ENCODE measurements at places on chromosomes 2 and 18. TPM values are rescaled to one million over a fixed set of nuclear protein-coding genes. Genes with fewer than 3 reads are reported as not detected.

Gene LRRFIP1
- total RNA-seq, result 47.2 TPM

Gene ALK
- total RNA-seq, result 0.09 TPM

Gene GPR17
- total RNA-seq, result not detected

Gene FIGN
- total RNA-seq, result 11.5 TPM

Gene AMER3
- not detected for total RNA-seq

Gene LIPG
- total RNA-seq, result 25.7 TPM

Gene MC2R
- not detected for total RNA-seq

Gene FOXI3
- total RNA-seq, result 0.27 TPM

Gene CBLN2
- total RNA-seq, result not detected

Gene ASAP2
- 29.7 TPM for total RNA-seq

Gene HOXD9
- total RNA-seq, result 1.1 TPM

Gene CEP68
- 23.0 TPM for total RNA-seq

Gene TRIM43
- not detected for total RNA-seq

Gene ARHGAP15
- 0.38 TPM for total RNA-seq

Gene RAB27B
- 1.3 TPM for total RNA-seq

Gene INPP5D
- 9.4 TPM for total RNA-seq

Gene EMX1
- 0.09 TPM for total RNA-seq

Gene ATP6V1C2
- total RNA-seq, result 0.09 TPM

Gene KLHL41
- 0.56 TPM for total RNA-seq
